NCI-H524 treated with DMSO at 0.1 percent for 48 hours (cell line): ENCODE measurements at places on chromosomes 5 and 9.

- peak; percentile 62 for DNase-seq
These were observed 89.6 kb downstream of the KIF4B start for GRCh38 chr5:155103146-155103545.

GRCh38 chr5:51378448-51379330, 4.6 kb upstream of the ISL1 start:
- DNase-seq = peak; percentile 64

GRCh38 chr5:172727551-172727950, 43.4 kb downstream of the DUSP1 start:
- DNase-seq = no peak

- no peak for DNase-seq
These were observed 29.4 kb downstream of the ERBIN start for GRCh38 chr5:65955746-65956145.

GRCh38 chr5:95712347-95712958, 18.7 kb upstream of the RHOBTB3 start:
- no peak for DNase-seq

DNA sequence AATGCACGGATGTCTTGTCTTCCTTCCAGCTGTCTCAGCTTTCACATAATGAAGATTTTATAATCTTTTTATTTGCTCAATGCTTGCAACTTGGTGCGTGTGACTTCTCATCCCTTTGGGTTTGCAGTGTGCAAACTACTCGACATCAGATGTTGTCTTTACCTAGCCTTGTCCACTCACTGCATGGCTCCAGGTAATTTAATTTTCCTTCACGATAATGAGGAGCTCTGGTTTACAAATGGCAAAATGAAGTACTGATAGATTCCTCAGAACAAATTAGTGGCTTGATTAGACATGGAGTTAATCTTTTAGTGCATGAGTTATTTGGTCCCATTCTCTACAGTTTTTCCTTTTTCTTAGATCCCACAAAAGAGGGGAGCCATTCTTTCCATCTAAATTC, 603.0 kb downstream of the CCDC171 start:
- no peak for DNase-seq

- peak; percentile 83 for DNase-seq
These were observed 35.8 kb upstream of the GLDC start for GRCh38 chr9:6681147-6681956.

- no peak for DNase-seq
These were observed 122.8 kb upstream of the STC2 start for GRCh38 chr5:173451031-173451430.

DNA sequence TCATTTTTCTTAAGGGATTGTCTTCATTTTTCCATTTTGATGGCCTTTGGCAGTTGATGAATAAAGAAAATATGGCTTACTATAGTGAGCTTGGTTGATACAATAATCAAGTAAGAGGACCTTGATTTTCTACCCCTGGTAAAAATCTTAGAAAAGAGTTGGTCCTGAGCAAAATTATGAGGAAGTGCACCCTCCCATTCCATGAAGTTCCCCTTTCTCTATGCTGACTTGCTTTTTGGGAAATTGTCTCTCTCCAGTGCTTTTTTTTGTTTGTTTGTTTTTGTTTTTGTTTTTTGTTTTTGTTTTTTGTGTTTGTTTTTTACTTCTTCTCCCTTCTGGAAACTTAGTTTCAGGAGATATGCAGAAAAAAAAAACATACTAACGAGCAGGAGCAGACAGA, 449.2 kb upstream of the ACTBL2 start:
- no peak for DNase-seq

GRCh38 chr9:136820971-136821825, 13.4 kb downstream of the RABL6 start:
- DNase-seq = no peak

DNA sequence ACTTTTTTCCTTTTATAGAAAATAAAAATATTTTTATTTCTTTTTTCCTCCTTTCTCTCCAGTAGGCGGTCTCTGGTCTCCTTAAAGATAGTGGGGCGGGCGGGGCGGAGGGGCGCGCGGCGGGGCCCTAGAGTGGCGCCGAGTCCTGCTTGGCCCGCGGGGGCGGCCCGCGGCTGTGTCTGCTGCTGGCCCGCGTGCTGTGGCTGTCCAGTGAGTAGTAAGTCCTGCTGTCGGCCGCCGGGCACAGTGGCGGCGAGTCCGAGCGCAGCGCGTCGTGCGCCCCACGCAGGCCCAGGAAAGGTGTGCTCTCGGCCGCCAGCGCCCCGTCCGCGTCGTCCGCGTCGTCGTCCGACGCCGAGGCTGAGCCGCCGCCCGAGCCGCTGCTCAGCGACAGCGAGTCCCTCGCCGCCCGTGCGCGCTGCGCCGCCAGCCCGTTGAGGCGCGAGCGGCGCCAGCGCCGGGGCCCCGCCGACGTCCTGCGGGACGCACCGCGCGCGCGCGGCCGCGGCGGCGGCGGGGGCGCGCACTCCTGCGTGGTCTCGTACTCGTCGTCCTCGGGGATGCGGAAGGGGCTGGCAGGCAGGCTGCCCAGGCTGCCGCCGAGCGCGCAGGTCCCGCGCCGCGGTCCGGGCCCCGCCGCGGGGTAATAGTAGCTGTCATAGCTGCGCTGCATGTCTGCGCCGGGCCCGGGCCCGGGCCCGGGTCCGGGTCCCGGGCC, 52.3 kb downstream of the PSD2 start:
- DNase-seq = no peak

DNA sequence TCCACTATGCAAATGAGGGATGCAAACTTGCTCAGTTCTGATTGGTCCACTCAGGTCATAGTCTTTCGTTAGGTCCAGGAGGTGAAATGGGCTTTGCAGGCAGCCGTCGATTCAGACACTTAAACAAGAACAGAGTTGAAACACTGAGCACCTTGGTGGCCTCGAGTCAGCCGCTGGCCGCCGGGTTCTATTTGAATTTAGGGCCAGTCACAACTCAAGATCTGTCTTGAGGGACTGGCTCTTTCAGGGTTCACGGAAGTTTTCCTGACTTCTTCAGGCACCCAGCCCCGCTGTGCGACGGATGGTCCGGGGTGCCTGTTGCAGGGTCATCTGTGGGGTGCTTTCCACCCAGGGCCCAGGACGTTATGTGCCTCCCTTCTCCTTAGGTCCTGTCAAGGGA, 412.8 kb upstream of the IRX4 start:
- DNase-seq = no peak

DNA sequence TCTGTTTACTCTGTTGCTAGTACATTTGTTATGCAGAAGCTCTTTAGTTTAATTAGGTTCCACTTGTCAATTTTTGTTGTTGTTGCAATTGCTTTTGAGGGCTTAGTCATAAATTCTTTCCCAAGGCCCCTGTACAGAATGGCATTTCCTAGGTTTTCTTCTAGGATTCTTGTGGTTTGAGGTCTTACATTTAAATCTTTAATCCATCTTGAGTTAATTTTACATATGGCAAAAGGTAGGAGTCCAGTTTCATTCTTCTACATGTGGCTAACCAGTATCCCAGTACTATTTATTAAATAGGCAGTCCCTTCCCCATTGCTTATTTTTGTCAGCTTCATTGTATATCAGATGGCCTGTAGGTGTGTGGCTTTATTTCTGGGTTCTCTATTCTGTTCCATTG, 792.4 kb downstream of the PTPRD start:
- DNase-seq = no peak

- DNase-seq = no peak
These were observed 16.4 kb upstream of the LPCAT1 start for GRCh38 chr5:1540166-1540565.
